ENCODE measurements at places on chromosomes 11 and 22. TPM values are rescaled to one million over a fixed set of nuclear protein-coding genes. Genes with fewer than 3 reads are reported as not detected.

DNA sequence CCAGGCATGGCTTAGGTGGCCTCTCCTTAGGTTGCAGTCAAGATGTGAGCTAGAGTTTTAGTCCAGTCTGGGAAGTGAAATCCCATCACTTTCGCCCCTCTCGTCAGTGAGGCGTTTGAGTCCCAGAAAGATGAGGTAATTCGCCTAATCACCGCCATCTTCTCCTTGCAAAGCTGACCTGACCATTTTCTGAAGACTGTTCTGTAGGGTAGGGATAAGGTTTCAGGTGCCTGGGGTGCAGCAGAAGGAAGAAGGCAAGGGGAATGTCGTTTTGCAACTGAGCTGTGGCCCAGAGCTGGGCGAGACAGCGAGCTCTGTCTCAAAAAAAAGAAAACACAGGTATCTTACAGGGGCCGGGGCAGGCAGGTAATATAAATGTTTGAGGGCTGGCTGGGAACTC is 61.7 kb upstream of the CECR2 start:
- H3K27me3 ChIP-seq, result no peaks in the 10 kb centered on the region
- H3K4me1 ChIP-seq, result peaks cover 16% of the 10 kb centered on the region
- H3K4me3 ChIP-seq, result no peak overlapping the region
- H3K36me3 ChIP-seq, result no peaks in the 10 kb centered on the region
- H3K27ac ChIP-seq, result no peak overlapping the region
- no peak for DNase-seq

DNA sequence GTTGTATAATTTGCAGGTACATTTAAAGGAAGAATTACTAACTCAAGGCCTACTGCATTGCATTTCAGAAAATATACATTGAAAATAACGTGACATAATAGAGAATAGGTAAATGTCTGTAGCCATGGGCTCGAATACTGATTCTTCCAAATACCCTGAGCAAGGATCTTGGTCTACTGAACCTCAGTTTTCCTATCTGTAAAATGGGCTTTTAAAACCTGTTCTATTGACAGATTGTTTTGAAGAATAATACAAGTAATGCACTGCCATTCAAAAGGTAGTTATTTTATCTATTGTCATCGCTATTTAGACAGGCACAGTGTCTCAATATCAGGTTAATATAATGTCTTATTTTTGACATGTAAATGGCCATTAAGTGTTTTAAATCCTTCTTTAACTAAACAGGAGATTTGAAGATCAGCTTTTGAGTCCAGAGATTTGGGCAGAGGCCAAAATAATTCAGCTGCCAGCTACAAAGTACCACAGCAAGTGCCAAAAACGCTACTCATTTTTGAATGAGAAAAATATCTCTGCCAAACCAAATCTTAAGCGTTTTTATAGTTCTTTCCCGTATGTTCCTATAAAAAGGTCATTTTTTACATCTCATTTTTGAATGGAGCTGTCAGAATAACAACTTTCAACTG is 56.7 kb downstream of the CTSC start:
- DNase-seq, result no peak
- no peak overlapping the region for H3K4me3 ChIP-seq
- no peaks in the 10 kb centered on the region for H3K4me1 ChIP-seq
- no peak overlapping the region for H3K27ac ChIP-seq
- H3K27me3 ChIP-seq, result no peaks in the 10 kb centered on the region

DNA sequence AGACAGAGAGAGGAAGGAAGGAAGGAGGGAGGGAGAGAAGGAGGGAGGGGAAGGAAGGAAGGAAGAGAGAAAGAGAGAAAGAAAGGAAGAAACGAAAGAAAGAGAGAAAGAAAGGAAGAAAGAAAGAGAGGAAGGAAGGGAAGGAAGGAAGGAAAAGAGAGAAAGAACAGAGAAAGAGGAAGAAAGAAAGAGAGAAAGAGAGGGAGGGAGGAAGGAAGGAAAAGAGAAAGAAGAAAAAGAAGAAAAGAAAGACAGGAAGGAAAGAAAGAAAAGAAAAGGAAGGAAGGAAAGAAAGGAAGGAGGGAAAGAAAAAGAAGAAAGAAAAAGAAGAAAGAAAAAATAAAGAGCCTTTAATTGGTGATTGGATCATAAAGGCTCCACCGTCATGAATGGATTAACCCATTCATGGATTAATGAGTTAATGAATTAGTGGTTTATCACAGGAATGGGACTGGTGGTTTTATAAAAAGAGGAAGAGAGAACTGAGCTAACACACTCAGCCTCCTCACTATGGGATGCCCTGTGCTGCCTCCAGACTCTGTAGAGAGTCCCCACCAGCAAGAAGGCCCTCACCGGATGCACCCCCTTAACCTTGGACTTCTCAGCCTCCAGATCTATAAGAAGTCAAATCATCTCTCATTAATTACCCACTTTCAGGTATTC is 9.0 kb upstream of the PLAAT2 start:
- H3K27me3 ChIP-seq, result peaks cover 4% of the 10 kb centered on the region
- peaks cover 32% of the 10 kb centered on the region for H3K4me1 ChIP-seq
- H3K36me3 ChIP-seq, result peaks cover 12% of the 10 kb centered on the region
- no peak for DNase-seq

- DNase-seq, result no peak
- H3K4me1 ChIP-seq, result no peaks in the 10 kb centered on the region
- H3K27me3 ChIP-seq, result peaks cover 30% of the 10 kb centered on the region
- H3K4me3 ChIP-seq, result no peak overlapping the region
- H3K36me3 ChIP-seq, result no peaks in the 10 kb centered on the region
Observed at GRCh38 chr11:36588099-36588498, 6.2 kb upstream of the IFTAP start.

DNA sequence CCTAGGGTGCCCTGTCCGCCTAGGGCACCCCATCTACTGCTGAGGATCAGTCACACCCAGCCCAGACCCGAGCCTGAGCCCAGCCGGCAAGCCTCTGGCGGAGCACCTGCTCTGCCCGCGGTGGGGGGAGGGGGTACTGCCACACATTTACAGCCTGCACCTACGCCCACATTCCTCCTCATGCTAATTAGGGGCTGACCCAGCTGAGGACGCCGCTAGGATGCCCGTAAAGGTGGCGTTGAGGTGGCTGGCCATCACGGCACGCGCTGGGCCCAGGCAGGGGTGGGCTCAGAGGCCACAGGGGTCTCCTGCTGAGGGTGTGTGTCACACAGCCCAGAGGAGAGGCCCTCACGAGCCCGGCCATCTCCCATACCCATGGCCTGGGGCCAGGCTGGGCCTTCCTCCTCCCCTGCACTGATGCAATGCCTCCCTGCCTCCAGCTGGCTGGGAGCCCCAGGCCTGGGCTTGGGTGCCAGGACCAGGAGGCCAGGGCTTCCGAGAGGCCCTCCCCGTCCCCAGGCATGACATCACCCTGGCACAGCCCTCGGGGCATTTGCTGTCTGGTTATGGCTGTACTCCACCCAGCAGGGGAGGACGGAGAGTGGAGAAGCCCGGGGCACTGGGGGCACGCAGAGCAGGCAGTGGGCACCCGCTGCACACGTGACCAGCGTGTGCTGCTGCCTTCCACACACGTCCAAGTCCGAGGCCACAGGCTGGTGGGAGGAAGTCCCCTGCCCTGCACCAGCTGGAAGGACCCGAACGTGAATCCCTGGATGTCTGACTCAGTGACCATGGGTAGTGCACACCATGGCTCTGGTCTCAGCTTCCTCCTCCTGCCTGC is 12.7 kb downstream of the DUSP8 start:
- H3K27me3 ChIP-seq, result no peaks in the 10 kb centered on the region
- no peak overlapping the region for H3K4me3 ChIP-seq
- H3K27ac ChIP-seq, result no peak overlapping the region
- no peaks in the 10 kb centered on the region for H3K4me1 ChIP-seq
- H3K36me3 ChIP-seq, result no peaks in the 10 kb centered on the region

Gene CEP126
- total RNA-seq, result 1.5 TPM
